Activated CD8-positive, alpha-beta T cell treated with anti-CD3 and anti-CD28 coated beads, Interleukin-2, amount 10 ng/mL, durations not matched to agents 7 days and 5 days (primary cell): ENCODE measurements at places on chromosomes 16 and 17.

- H3K4me1 ChIP-seq = no peaks in the 10 kb centered on the region
- H3K36me3 ChIP-seq = no peaks in the 10 kb centered on the region
- H3K27me3 ChIP-seq = peaks cover 21% of the 10 kb centered on the region
- no peak overlapping the region for H3K4me3 ChIP-seq
These were observed 18.0 kb upstream of the JPH3 start for GRCh38 chr16:87584271-87584670.

DNA sequence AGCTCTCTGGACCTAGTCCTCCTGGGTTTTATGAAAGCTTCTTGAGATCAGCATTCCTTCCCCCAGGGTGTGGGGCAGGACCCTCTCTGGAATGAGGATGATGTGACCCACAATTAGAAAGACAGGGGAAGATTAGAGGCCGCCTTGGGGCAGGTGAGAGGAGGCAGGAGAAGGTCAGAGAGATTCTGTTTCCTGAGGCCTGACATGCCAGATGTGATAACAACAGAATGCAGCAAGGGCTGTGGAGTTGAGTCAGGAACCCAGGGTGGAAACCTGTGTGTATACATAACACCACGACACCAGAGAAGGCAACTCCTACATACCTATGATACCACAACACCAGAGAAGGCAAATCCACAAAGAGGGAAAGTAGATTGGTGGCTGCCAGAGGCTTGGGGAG, 5.4 kb upstream of the SLC5A10 start:
- no peaks in the 10 kb centered on the region for H3K4me1 ChIP-seq
- H3K27me3 ChIP-seq = peaks cover 13% of the 10 kb centered on the region
- H3K4me3 ChIP-seq = no peak overlapping the region
- DNase-seq = no peak
- H3K27ac ChIP-seq = no peak overlapping the region

GRCh38 chr17:74008196-74008595, 195.3 kb upstream of the RPL38 start:
- H3K36me3 ChIP-seq = no peaks in the 10 kb centered on the region
- peaks cover 15% of the 10 kb centered on the region for H3K4me1 ChIP-seq
- no peak overlapping the region for H3K4me3 ChIP-seq
- no peak overlapping the region for H3K27ac ChIP-seq
- peak; percentile 45 for DNase-seq

DNA sequence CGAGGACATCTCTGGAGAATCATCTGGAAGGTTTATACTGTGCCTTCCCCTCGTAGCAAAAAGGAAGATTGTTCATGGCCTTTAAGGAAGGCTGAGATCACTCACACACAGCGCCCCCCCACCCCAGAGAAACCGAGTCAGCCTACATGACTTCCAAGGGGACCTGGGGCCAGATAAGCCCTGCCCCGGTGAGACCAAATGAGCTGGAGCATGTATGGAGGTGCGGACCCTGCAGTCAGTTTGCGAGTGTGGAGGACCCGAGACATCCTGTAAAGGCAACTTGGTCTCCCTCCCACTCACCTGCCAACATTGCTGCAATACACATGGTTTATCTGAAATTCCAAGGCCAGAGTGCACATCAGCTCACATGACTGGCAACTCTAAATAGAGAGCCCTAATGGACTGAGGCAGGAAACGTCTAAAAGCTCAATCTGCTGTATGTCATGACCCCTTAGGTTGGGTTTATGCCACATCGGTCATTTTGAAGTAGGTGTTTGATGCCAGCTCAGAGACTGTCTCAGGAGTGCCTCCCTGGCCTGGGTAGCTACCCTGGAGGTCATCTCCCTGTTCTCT, 233.6 kb downstream of the CPPED1 start:
- H3K27me3 ChIP-seq = no peaks in the 10 kb centered on the region
- H3K4me3 ChIP-seq = no peak overlapping the region
- peaks cover 12% of the 10 kb centered on the region for H3K4me1 ChIP-seq

DNA sequence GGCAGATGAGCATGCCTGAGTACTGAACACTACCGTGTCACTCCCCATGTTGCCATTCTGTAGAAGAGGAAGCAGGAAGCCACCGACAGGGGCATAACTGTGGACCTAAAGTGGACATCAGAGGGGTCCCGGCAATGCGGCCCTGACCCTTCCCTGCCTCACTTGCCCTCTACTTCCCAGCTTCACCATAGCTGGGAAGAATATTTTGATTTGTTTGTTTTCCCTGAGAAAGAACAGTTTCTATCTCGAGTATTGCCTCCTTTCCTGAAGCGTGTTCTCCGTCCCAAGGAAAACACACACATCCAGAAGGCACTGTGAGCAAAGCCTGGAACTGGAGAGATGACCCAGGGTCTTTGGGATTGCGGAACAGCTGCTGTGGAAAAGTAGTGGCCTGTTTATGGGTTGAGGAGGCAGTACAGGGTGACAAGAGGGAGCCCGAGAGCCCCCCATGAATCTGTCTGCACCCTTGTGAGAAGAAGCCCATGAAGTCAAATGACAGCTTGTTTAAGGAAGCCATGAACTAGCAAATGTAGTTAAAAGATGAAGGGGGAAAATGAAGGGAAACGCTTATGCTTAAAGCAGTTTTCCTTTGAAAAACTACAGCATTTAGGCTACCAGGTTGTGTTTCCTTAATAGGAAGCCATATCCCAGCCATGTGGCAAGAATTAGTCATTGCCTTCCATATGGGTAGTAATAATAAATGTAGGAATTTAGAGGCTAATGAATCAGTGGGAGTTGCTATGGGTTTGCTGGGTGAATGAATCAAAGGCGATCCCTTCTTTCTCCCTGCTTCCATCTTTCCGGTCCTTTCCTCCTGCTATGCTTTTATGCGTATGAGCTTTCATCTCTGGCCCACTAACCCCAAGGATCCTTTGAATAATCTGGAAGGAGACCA, 90.0 kb upstream of the TBX2 start:
- no peak overlapping the region for H3K4me3 ChIP-seq
- H3K36me3 ChIP-seq = no peaks in the 10 kb centered on the region
- H3K4me1 ChIP-seq = no peaks in the 10 kb centered on the region
- H3K27ac ChIP-seq = no peak overlapping the region
- no peak for DNase-seq

- H3K4me3 ChIP-seq = no peak overlapping the region
- DNase-seq = no peak
- H3K36me3 ChIP-seq = peaks cover 29% of the 10 kb centered on the region
- no peaks in the 10 kb centered on the region for H3K27me3 ChIP-seq
These were observed 2.1 kb upstream of the UBB start for GRCh38 chr17:16378636-16379282.

- peaks cover 18% of the 10 kb centered on the region for H3K36me3 ChIP-seq
- H3K4me1 ChIP-seq = peaks cover 50% of the 10 kb centered on the region
- peak overlapping the region; percentile 39 for H3K4me3 ChIP-seq
- no peaks in the 10 kb centered on the region for H3K27me3 ChIP-seq
These were observed 2.7 kb upstream of the ZC3H7A start for GRCh38 chr16:11799509-11800381.

DNA sequence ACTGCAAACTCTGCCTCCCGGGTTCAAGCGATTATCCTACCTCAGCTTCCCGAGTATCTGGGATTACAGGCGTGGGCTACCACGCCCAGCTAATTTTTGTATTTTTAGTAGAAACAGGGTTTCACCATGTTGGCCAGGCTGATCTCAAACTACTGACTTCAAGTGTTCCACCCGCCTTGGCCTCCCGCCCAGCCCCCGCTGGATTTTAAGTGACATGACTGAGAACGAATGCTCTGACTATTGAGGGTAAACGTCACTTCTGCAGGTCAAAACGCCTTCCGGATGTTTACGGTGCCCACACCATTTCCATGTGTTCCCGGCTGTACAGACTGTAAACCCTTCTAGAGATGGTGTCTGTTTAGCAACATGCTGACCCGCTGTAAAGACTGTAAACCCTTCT, 22.8 kb downstream of the PITPNA start:
- H3K4me3 ChIP-seq = no peak overlapping the region
- no peaks in the 10 kb centered on the region for H3K4me1 ChIP-seq
- peaks cover 15% of the 10 kb centered on the region for H3K36me3 ChIP-seq
- no peaks in the 10 kb centered on the region for H3K27me3 ChIP-seq
- no peak for DNase-seq

DNA sequence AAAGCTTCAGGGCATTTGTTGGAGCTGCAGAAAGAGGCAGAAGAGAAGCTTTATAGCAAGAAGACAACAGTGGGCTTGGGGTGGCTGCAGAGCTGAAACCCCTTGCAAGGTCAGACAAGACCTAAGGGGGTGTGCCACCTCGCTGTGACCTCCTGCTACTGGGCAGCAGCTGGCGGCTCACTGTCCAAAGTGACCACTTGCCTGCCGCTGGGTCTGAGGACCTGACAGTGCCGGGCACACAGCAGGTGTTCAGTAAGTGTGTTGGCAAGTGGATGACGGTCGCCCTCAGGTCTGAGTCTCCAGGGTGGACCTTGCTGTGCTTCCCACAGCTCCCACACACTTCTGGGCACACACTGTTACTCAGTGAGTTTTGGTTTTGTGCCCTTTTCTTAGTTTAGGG, 336.5 kb downstream of the C16orf95 start:
- H3K36me3 ChIP-seq = no peaks in the 10 kb centered on the region
- no peaks in the 10 kb centered on the region for H3K4me1 ChIP-seq
- H3K27me3 ChIP-seq = no peaks in the 10 kb centered on the region

DNA sequence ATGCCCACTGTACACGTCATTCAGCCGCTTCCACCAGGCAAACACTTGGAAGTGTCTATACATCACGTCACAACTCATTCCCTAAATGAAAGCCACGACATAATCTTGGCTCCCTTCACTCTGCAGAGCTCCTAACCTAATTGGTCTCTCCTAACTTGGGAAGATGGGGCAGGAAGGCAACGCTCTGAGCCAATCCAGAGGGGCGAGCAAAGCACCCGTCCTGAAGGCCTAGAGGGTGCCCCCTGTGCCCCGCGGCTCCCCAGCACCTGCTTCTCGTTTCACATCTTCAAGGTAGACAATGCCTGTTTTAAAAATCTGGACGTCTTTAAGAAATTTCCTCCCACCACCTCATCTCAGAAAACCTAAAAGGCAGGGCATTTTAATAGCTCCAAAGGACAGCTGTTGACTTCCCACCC, 1.0 kb downstream of the CSNK2A2 start:
- H3K27ac ChIP-seq = peak overlapping the region; percentile 67
- peaks cover 32% of the 10 kb centered on the region for H3K4me1 ChIP-seq
- H3K4me3 ChIP-seq = peak overlapping the region; percentile 80

DNA sequence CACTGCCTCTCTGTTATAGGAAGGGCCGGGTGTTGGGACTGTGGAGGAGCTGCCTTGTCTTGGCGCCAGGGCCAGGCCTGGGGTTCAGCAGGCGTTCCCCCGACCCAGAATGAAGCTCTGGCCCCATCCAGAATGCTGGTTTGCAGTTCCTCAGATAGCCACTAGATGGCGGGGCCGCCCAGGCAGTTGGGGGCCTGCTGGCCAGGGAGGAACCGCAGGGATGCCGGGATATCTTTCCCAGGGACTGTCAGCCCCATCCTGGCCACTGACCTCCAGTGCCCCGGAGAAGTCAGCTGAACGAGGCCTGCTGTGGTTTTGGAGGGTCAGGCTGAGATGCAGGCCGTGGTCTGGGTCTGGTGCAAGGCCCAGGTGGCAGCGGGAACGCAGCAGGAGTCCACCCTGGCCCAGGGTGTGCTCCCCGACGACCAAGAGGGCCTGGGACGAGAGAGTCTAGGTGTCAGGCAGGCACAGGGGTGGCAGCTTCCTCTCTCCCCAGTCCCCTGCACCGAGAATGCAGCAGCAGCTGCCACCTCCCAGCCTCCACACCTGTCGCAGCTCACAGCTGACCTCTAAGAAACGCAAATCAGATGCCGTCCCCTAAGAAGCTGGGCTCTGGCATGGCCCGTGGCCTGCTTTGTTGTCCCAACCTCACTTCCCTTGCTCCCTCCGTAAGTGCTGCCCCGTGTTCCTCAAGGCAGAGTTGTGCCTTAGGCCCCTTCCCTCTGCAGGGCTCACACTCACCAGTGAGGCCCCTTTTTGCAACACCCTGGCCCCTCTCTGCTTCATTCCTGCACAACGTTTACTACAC, 51.2 kb downstream of the RMI2 start:
- peak; percentile 73 for DNase-seq
- no peaks in the 10 kb centered on the region for H3K27me3 ChIP-seq
- no peaks in the 10 kb centered on the region for H3K36me3 ChIP-seq
- H3K27ac ChIP-seq = peak overlapping the region; percentile 14

- no peak overlapping the region for H3K4me3 ChIP-seq
- no peak overlapping the region for H3K27ac ChIP-seq
- no peaks in the 10 kb centered on the region for H3K27me3 ChIP-seq
- H3K4me1 ChIP-seq = no peaks in the 10 kb centered on the region
These were observed 25.1 kb downstream of the ABR start for GRCh38 chr17:1154704-1155103.

DNA sequence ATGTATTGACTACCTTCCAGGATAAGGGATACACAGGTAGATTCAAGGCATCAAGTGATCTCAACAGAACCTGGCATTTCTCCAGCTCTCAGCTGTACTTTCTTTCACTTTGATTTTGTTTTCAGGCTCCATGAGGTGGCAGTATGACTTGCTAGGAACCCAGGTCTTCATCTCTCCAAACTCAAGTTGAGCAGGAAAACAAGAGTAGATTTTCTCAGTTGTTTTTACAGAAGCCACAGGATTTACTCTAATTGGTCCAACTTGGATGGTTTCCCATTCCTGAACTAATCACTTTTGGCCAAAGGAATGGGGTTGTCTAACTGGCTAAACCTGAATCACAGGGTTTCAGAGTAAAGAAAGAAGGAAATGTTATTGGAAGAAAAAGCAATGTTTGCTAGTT, 146.6 kb downstream of the TRIM37 start:
- no peaks in the 10 kb centered on the region for H3K4me1 ChIP-seq
- no peaks in the 10 kb centered on the region for H3K36me3 ChIP-seq
- peaks cover 2% of the 10 kb centered on the region for H3K27me3 ChIP-seq
- DNase-seq = no peak
- no peak overlapping the region for H3K4me3 ChIP-seq

- no peaks in the 10 kb centered on the region for H3K27me3 ChIP-seq
- peaks cover 7% of the 10 kb centered on the region for H3K4me1 ChIP-seq
- H3K27ac ChIP-seq = no peak overlapping the region
- no peak for DNase-seq
These were observed 5.6 kb downstream of the PLEKHG4 start for GRCh38 chr16:67284699-67285646.

- H3K27me3 ChIP-seq = peaks cover 15% of the 10 kb centered on the region
- no peak for DNase-seq
- H3K4me3 ChIP-seq = no peak overlapping the region
- H3K36me3 ChIP-seq = peaks cover 1% of the 10 kb centered on the region
- H3K4me1 ChIP-seq = peaks cover 4% of the 10 kb centered on the region
- no peak overlapping the region for H3K27ac ChIP-seq
These were observed 483.7 kb downstream of the SOX9 start for GRCh38 chr17:72604518-72604917.

- H3K27me3 ChIP-seq = no peaks in the 10 kb centered on the region
- no peaks in the 10 kb centered on the region for H3K36me3 ChIP-seq
- H3K4me3 ChIP-seq = no peak overlapping the region
- DNase-seq = no peak
- H3K4me1 ChIP-seq = no peaks in the 10 kb centered on the region
- no peak overlapping the region for H3K27ac ChIP-seq
These were observed 5.9 kb downstream of the KRT17 start for GRCh38 chr17:41618341-41619035.

- no peaks in the 10 kb centered on the region for H3K27me3 ChIP-seq
- no peak for DNase-seq
- no peak overlapping the region for H3K27ac ChIP-seq
- H3K4me1 ChIP-seq = peaks cover 19% of the 10 kb centered on the region
These were observed 256.3 kb downstream of the FTO start for GRCh38 chr16:53960050-53960812.

- H3K36me3 ChIP-seq = peaks cover 22% of the 10 kb centered on the region
- H3K27ac ChIP-seq = no peak overlapping the region
- no peak for DNase-seq
- H3K4me3 ChIP-seq = no peak overlapping the region
These were observed 8.1 kb upstream of the NUDT16L1 start for GRCh38 chr16:4685292-4685691.
